ENCODE measurements at places on chromosomes 4 and X.

DNA sequence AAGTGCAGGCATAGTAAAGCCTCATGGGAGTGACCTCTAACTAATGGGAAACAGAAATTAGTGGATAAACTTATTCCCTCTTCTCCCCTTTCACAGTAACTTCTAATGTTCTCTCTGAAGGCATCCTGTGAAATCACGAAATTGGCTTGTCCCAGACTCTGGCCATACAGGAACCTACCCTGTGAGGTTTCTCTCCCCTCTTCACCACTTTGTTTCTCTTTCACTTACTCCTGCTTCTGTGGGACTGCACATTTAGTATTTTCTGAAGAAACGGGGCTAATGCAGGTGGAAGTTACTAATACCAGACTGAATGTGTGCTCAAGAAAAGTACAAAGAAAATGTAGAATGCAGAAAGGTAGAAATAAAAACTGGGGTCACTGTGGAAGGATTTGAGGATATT lies 20.0 kb downstream of the ZNF330 start:
- DNase-seq: no peak

DNA sequence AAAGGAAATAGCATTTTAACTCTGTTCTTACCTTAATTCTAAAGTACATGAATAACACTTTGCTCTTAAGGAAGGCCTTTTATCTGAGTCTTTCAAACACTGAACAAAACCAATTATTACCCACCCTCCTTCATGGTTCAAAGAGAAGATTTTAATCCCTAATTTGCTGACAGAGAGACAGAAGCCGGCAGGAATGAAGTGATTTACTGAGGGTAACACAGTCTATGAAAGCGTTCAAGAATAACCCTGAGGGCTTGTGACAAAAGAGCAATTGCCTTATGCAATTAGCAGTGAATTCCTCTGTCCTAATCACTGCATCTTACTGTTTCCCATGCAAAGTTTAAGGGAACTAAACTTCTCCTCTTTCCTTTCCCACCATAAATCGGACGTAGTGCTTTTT lies 144.1 kb downstream of the PACRGL start:
- DNase-seq: no peak

DNA sequence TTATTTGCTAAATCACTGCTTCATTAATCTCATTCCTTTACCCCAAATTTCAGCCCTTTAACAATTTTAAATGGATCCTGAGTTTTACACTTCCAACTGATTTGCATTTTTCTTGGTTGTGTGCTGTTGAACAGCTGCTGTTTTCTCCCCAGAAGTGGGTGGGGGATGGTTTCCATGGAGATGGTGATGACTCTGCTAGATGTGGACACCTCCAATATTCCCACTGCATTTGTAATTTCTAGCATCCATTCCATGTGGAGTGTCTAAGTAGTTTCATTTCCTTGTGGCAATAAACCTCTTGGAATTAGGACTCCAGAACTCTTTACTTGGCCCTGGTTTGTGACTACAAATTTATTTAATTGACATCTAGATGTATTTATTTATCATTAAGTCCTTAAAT lies 330.4 kb downstream of the GBA3 start:
- no peak for DNase-seq

DNA sequence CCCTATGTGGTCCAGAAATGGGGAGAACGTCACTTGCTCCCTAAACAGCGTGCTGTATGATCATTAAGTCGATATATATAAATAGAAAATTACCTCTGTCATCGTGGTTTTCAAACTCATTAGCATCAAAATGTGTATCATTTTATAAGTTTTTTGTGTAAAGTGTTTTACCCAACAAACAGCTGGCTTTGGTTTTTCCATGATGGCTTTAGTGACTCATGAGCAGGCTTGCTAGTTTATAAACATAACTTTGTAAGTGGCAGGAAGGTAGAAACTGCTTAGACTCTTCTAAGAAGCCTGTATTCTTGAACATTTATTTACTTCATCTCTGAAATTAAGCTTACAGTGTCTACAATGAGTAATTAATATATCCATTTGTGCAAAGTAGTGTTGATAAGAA lies 108.4 kb upstream of the DIPK2B start:
- DNase-seq: no peak

GRCh38 chr4:151045907-151046306 lies 30.8 kb upstream of the LRBA start:
- no peak for DNase-seq

DNA sequence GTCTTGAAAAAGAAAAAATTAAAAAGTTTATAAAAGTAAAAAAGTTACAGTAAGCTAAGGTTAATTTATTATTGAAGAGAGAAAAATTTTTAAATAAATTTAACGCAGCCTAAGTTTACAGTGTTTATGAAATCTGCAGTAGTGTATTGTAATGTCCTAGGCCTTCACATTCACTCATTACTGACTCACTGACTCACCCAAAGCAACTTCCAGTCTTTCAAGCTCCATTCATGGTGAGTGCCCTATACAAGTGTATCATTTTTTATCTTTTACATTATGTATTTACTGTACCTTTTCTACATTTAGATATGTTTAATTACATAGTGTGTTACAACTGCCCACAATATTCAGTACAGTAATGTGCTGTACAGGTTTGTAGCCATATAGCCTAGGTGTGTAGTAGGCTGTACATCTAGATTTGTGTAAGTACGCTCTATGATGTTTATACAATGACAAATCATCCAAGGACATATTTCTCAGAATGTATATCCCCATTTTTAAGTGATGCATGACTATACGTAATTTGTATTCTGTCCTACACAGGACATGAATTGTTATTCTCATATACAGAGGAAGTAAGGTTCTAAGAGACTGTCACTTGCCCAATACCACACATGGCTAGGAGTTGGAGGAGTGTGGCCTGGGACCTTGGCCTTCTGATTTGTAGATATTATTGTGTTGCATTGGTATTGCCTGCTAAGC lies 19.5 kb upstream of the PDCL2 start:
- no peak for DNase-seq

GRCh38 chr4:179989975-179990374 lies 2253.2 kb upstream of the TENM3 start:
- DNase-seq: no peak

DNA sequence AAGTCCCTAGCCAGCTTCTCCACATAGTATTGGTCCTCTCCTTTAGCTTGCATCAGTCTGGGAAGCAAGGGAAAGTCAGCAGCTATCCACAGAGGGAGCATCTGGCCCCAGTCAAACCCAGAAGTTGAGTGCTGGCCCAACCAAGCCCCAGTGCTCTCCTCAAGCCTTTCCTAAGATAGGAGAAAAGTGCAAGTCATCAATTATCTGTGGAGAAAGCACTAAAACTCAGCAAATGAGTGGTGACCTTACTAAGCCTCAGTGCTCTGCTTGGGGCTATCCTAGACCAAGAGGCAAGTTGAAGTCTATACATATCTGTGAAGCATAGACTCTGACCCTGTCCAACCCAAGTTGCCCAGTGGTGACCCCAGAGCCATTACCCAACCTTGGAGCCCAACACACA lies 28.5 kb upstream of the MAGEE1 start:
- no peak for DNase-seq

DNA sequence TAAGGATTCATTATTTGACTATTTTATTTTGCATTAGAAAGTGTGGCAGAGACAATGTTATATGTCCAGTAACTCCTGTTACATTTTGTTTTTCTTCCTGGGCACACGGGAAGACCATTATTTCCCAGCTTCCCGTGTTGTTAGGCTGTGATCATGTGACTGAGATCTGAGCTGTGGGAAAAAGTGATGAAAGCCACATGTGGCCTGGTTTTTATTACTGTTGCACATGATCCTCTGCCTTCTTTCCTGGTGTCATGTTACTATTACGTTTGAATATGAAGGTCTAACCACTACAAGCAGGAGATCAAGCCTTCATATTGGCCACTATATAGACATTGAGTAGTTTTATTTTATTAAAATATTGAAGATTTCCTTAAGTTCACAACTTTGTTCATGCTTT lies 28.2 kb upstream of the MID1 start:
- DNase-seq: no peak

GRCh38 chr4:37680089-37680488 lies 6.1 kb downstream of the RELL1 start:
- DNase-seq: no peak

DNA sequence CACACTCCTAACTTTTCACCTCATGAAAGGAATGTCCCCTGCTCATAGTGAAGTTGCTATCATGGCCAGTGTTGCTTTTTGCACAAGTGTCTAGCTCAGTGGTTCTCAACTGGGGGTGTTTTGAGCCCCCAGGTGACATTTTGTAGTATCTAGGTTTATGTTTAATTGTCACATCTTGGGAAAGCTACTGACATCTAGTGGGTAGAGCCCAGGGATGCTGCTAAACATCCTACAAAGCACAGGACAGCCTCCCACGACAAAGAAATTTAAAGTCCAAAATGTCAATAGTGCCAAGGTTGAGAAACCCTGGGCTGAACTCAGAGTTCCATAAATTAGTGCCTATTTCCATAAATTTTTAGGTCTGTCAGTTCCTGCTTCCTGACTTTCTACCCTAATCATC lies 70.7 kb upstream of the HCCS start:
- no peak for DNase-seq

DNA sequence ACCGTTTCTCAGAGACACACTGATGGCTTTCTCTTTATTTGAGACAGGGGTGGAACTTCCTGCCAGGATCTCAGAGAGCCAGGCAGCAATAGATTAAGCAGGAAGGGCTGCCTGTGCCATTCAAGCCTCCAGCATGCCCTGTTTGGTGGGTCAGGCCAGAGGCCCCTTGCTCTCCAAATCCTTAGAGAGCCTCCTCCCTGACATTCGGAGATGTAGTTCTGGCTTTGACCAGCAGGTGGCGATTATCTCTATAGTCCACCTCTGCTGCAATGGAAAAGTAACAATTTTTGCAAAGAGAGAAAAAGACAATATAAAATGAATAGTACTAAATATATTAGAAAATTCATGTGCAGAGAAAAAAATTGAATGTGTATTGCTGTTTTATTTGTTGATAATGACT lies 93.9 kb downstream of the NXF2B start:
- peak; percentile 54 for DNase-seq

DNA sequence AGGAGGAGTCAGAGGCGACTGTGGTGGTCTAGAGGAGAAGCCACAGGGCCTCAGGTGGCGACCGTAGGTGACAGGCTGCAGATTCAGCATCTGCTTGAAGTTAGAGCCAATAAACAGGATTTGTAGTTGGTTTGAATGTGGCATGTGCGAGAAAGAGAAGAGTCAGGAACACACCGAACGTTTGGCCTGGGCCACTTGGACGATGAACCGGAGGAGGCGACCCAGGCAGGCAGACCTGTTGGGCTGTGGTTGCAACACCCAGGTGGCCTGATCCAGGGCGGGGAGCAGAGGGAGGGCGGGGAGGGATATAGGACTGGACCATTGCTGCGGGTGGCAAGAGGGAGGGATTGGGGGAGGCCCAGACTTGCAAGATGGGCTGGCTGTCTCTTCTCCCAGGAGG lies 10.0 kb upstream of the PSAPL1 start:
- no peak for DNase-seq

DNA sequence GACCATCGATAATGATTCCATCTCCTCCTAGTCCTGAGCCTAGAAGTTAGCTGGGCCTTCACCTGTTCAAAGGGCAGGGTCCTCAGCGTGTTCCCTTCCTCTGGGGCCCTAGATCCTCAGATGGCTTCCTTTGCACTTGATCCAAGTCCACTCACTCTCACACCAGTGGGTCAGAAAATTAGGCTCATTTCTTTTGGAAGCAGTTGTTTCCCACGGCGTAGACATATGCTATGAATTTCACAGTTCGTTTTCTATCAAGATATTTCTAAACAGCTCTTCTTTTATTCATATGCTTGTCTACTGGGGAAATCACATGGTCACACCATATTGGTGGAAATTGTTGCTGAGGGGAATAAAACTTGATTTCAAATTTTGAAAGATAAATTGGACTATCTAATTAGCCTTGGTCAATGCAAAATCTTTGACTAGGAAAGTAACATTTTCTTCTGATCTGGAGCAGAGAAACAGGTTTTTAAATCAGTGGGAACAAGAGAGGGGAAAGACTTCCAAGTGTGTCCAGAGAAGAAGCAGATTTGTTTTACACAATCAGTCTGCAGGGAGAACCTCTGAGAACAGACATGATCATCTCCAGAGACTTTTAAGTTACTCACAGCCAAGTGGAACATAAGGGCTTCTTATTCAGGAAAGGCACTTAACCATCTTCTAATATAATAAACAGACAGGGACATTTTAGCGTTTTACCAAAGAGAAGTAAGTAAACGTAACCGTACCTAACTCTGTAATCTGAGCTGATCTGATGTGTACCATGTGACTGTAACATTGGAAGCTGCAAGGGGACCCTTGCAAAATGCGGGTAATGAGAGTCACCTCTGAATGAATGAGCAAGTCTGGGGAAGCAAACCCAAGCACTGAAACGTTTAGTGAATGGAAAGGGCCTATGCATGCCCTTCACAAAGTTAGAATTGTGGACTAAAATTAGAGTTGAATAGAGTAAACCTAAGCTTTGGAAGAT lies 455.7 kb upstream of the FAT1 start:
- no peak for DNase-seq

DNA sequence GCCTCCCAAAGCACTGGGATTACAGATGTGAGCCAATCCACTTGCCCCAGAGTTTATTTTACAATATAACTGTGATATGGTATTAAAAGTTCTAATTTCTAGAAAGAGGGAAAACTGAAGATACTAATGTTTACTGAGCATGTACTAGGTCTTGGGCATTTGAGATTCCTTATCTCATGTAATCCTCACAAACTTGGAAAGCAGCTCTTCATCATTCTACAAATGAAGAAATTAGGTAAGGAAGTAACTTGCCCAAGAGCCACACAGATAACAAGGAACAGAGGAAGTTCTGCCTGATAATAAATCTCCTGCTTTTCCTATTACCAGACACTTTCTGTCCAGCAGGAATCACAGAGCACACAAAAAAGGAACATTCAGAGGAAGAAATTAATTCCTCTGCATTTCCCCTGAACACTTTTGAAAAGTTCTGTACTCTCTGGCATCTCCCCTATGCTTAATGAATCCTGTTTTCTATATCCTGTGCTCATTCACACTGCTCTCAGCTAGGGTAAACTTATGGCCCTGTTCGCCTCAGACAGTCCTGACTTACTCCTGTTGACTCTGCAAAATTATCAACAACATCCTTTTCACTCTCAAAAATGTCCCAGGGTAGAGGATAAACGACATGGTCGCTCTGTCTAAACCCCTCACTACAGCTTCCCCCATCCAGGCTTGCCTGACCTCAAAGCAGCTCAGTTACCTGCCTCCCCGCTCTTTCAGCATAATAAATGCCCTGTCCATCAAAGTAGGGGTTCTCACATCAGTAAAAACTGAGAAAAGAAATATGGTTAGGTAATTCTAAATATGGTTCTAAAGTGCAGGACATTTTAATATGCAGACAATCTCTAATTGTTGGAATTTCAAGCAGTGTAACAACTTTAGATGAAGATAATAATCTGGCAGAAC lies 13.6 kb downstream of the SH3RF1 start:
- no peak for DNase-seq
